ENCODE measurements at places on chromosomes 12 and 14. TPM values are rescaled to one million over a fixed set of nuclear protein-coding genes. Genes with fewer than 3 reads are reported as not detected.

Gene GLT8D2
- total RNA-seq: not detected

- DNase-seq: peak; percentile 24
Measured at GRCh38 chr14:93115821-93116675, at the start of gene ITPK1. Gene ITPK1, minus strand, starts transcription at chr14:93115925. Its CDS starts 762 bp downstream, at chr14:93115163.

- DNase-seq: no peak
Measured at GRCh38 chr12:87513536-87514280, 515.5 kb downstream of the C12orf50 start.

Gene CARMIL3
- total RNA-seq: 0.27 TPM

GRCh38 chr12:9383585-9383984 is 175.4 kb upstream of the PZP start:
- no peak for DNase-seq

Gene MDM1
- total RNA-seq: 13.0 TPM

GRCh38 chr12:113298861-113299545 is 35.9 kb downstream of the SLC8B1 start:
- DNase-seq: no peak

Gene RD3L
- total RNA-seq: not detected
